Activated naive CD4-positive, alpha-beta T cell treated with Interleukin-2 at 50 U/mL for 16 hours (primary cell): ENCODE measurements at places on chromosomes 4 and X.

DNA sequence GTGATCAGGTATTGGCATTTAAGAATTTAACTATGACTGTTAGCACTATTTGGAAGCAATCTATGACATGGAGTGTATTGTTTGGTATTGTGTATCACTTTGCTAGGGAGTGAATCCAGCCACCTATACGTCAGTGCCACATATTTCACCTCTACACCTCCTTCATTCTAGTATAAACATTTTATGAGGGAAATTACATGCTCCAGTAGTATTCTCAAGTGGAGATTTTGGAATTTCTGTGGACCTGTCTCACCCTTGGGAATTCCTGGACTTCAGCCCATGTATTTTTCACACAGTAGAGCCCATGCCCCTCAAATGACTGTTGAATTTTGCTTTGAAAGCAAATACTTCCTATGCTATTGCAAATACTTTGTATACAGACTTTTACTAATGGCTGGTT is 11.3 kb downstream of the BST1 start:
- DNase-seq = no peak

GRCh38 chr4:2443956-2444740 is 24.8 kb upstream of the RNF4 start:
- DNase-seq = no peak

- no peak for DNase-seq
Measured at GRCh38 chr4:2822461-2823300, 21.0 kb upstream of the ADD1 start.

GRCh38 chr4:176533159-176533558 is 213.4 kb downstream of the SPCS3 start:
- DNase-seq = no peak

GRCh38 chrX:104122829-104123228 is 10.5 kb downstream of the ZCCHC18 start:
- DNase-seq = no peak

DNA sequence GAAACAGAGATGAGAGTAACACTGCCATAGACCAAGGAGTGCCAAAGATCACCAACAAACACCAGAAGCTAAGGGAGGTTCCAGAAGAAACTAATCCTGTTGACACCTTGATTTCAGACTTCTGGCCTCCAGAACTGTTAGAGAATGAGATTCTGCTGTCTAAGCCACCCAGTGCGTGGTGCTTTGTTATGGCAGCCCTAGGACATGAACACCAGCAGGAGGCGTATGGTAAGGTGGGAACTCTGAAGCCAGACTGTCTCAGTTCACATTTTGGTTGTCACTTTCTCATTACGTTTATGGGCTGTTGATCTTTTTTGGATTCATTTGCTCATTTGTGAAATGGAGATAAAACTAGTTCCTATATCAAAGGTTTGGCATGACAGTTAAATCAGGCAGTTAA is 142.9 kb downstream of the DCHS2 start:
- no peak for DNase-seq

DNA sequence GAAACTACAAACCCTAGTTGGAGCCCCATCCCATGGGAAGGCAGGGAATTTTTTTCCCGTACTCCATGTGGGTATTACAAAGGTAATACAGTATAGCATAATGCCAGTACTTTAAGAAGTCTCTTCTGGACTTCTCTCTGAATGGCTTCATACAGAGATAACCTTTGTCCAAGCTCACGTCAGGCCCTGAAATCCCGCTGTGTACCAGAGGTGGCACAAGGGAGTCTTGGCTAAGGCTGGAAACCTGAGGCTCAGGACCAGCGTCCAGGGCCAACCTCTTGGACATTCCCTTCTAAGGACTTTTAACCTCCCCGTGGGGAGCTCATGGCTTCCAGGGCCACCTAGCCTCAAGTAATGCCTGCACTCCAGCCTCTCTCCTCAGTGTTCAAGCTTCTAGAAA is 338.9 kb upstream of the FAM241A start:
- no peak for DNase-seq

GRCh38 chrX:69844636-69845035 is 205.1 kb downstream of the AWAT2 start:
- no peak for DNase-seq

DNA sequence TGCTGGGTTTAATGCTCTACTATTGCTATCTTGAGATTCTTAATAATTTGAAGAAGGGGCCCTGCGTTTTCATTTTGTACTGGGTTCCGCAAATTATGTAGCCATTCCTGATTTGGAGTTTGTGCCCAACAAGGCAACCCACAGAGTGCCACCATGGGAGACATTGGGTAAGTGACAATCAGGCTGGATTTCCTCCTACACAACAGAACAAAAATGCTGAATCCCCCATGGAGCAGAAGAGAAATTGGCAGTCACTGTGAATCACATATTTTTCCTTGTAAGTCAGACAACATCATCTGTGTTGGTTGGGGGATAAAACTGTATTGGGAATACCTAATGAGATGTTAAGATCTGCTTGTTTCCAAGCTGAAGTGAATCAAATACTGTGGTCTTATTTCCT is 80.9 kb downstream of the CNGA2 start:
- no peak for DNase-seq

DNA sequence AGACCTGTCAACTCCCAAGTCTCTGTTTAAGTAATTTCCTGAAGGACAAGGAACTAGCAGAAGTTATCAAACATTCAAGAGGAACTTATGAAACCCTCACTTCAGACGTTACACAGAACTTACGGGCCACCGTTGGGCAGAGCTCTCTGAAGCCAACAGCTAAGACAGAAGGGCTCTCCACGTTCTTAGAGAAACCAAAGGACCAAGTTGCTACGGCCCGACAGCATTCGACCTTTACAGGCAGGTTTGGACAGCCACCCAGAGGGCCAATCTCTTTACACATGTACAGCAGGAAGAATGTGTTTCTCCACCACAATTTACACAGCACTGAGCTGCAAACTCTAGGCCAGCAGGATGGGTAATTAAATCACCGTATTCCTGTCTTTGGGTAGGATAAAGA is 705.1 kb upstream of the GRID2 start:
- DNase-seq = no peak

DNA sequence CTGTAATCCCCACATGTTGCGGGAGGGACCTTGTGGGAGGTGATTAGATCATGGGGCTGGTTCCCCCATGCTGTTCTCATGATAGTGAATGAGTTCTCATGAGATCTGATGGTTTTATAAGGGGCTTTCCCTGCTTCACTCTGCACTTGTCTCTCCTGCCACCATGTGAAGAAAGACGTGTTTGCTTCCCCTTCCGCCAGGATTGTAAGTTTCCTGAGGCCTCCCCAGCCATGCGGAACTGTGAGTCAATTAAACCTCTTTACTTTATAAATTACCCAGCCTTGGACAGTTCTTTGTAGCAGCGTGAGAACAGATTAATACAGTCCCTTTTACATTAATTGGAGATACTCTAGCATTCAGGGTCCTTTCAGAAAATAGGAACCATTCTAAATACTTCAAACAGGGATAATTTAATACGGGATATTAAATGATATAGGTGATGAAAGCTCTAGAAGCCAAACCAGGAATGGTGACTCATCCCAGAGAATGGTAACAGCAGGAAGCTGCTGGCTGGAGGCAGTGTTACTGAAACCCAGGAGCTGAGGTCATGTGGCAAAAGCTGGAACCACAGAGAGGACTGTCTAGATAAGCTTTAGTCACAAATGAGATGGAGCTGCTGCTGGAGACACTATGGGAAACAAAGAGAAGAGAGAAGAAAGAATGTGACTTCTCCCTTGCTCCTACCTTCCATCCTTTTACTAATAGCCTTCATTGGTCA is 57.3 kb downstream of the GSTCD start:
- no peak for DNase-seq

DNA sequence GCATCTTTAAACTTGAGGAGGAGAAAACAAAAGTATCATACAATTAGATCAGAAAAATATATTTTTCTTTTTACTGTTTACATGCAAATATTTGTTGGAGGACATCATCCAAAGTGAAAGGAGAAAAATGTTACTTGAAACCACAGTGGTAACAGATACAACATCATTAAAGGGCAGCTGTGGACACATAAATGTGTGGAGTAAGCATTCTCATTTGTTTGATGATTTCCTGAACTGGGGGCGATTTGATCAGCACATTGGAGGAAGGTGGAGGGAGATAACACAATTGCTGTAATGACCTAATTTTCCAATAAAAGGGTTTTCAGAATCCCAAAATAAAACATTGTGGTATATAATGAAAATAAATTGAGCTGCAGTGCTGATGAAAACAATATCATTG is 314.5 kb upstream of the HS3ST1 start:
- DNase-seq = no peak

- no peak for DNase-seq
Measured at GRCh38 chr4:48047896-48048295, 31.3 kb downstream of the NIPAL1 start.

- no peak for DNase-seq
Measured at GRCh38 chr4:145840162-145840768, 98.4 kb downstream of the ZNF827 start.

DNA sequence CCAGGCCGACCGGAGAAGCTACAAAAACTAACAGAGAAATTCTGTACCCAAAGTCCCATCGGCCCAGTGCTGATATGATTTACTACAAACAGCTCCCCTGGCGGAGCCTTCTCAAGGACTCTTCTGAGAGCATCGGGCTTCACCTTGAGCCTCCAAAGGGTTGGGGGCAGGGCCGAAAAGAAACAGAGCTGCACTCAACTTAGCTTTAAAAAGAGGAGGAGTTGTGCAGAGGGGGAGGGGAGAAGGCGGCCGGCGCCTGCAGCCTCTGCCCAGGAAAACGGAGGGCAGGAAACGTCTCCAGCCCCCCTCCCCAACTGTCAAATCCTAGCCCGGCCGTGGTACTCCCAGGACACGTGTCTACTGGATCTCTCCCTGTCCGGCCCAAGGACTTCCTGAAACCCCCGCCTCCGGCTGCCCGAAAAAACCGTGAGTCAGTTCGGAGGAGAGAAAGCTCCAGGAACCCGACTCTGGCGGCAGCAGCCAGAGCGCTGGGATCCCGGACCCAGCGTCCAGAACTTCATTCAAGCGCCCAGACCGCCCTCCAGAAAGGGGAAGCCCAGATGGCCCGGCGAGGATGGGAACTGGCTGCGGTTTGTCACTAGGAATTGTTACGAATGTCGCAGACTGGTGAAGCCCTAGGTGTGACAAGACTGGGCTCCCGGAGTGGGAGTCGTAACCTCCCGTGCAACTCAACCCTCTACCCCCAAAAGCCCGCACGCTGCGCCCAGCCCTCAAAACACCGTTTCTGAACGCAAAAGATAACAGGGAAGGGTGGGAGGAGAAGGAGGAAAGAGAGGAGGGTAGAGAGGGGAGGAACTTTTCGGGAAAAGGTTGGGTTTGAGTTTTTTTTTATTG is 973 bp downstream of the ADAMTS3 start:
- no peak for DNase-seq

DNA sequence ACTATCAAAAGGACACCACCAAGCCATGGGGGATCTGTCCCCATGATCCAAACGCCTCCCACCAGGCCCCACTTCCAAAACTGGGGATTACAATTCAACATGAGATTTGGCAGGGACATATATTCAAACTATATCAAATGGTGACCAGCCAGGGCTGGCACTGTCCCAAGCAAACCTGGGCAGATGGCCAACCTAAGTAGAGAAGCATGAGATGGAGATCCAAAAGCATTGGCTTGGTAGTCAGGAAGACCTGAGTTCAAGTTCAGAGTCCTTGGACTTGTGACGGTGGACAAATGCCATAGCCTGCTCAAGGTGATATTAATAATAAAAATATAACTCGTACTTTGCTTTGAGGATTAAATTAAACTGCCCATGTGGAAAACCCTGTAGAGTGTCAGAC is 79.2 kb upstream of the HS3ST1 start:
- no peak for DNase-seq

- no peak for DNase-seq
Measured at GRCh38 chrX:105228602-105229001, 8.1 kb upstream of the TEX13A start.

GRCh38 chr4:120773641-120774040 is 148.9 kb downstream of the PRDM5 start:
- DNase-seq = no peak

DNA sequence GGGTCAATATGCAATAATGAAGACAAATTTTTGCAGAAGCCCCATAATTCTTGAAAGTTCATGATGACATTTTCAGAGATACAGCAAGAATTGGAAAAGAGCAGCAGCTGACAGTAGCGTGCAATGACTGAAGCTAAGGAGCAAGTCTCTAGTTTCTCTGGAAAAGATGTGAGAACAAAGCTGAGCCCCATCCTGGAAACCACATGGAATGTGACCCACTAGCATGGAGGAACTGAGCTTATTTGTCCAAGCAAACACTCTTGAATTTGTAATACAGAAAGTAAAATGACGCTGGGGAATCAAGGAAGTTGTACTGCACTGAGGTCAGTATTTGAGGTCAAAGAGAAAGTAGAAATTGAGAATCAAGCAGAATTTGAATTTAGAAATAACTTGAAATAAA is 1447.2 kb downstream of the FSTL5 start:
- DNase-seq = no peak

- peak; percentile 6 for DNase-seq
Measured at GRCh38 chrX:39133971-39134370, 332.7 kb downstream of the MID1IP1 start.

DNA sequence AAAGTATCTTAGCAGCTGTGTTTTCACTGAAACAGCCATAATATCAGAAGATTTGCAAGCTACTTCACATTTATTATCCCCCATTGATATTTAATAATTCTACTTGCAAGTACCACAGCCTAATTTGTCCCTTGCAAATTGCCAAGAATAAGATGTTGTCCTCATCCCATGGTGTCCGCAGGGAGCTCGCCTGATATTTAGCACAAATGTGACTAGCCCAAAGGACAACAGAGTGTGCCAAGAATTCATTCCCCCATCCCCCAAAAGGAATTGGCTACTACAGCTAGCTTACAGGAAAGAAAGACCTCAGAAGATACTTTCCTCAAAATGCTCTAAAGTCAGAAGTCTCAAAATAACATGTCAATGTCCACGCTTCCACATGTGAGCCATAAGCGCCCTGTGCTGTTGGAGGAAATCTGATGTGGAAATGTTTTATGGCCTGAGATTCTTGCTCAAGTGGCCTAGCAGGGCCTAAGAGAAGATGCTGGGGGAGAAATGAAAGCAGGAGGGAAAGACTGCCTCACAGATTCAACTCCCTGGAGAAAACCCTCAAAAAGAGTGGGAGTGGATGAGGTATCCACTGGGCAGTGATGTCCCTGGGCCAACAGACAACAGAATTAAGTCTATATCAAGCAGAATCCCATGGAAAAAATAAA is 111.4 kb downstream of the SH3KBP1 start:
- no peak for DNase-seq

DNA sequence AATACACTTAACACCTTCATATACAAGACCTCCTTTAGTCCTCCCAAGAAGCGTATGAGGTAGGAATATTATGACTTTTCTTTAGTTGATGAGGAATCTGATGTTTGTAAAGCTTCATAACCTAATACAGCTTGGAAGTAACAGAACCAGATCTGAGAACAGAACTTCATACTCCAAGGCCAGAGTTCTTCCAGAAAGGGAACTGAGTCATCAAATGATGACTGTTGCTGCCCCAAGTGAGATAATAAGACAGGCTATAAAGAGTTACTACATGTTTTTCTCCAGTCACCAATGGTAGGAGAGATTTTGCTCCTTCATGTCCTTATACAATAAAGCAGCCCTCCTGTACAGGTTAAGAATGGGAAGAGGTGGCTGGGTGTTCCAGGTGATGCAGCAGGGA is 74.3 kb upstream of the ANXA3 start:
- no peak for DNase-seq

- DNase-seq = no peak
Measured at GRCh38 chr4:119493419-119493818, 135.2 kb downstream of the PDE5A start.

GRCh38 chrX:1657367-1658070 is 42.7 kb downstream of the ASMT start:
- DNase-seq = peak; percentile 47
